ENCODE measurements at places on chromosomes 1 and 21.
A peak's percentile ranks its signal among the peaks of the same experiment; 100 is the strongest.

GRCh38 chr1:168497376-168497950 lies 46.3 kb downstream of the XCL2 start:
- no peak for DNase-seq

DNA sequence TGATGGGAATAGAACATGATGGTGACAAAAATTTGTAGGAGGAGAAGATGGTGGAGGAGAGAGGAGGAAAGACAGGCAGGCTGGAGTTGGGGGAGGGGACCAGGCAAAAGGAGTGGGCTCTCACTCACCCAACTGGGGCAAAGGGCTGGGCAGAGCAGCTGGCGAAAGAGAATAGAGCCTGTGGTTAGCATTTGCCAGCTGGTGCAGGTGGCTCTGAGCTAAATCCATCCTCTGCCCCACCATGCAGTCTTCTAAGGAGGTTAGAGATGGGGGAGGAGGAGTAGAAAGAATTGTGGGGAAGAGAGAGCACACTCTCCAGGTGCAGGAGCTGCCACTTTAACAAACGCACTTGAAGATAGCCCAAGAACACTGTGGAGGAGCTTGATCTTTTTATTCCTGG lies 27.6 kb upstream of the SLAMF1 start:
- DNase-seq: no peak

GRCh38 chr1:53385276-53386225 lies 57.7 kb upstream of the LRP8 start:
- no peak for DNase-seq

DNA sequence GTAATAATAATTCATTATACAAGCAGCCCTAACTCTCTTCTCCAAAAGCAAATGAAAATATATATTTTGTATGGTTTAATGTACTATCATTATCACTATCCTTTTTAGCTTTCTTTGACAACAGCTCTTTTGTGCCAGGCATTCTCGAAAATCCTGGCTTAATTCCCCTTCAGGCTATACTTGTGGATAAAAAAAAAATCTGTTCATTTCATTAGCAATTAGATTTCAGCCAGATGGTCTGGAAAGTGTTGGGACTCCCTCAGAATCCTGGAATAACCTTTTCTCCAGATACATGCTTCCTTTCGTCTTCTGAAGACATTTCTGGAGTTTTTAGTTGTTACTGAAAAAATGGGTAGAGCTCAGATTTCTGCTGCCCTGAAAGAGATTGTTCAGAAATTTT lies 83.4 kb upstream of the PLPPR4 start:
- DNase-seq: peak; percentile 5

- DNase-seq: no peak
Observed at GRCh38 chr1:76254104-76255030, 179.8 kb downstream of the ST6GALNAC3 start.

DNA sequence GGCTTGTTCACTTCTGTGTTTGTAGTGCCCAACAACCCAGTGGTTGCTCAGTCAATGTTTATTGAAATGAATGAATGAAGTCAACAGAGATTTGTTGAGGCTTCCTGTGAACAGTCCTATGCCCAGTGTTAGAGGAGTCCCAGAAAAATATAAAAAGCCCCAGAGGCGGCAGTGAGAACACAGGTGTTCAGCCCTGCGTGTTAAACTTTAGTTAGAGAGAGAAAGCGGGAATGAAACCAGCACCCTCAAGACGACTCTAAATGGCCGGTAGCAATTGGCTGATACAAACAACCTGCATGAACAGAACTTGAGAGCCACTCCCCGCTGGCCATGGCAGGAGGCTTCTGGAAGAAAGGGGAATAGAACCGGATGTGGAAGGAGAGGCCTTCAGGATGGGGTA lies 22.6 kb downstream of the TMEM51 start:
- DNase-seq: no peak

GRCh38 chr1:156694690-156694962 lies 10.8 kb downstream of the CRABP2 start:
- DNase-seq: no peak

DNA sequence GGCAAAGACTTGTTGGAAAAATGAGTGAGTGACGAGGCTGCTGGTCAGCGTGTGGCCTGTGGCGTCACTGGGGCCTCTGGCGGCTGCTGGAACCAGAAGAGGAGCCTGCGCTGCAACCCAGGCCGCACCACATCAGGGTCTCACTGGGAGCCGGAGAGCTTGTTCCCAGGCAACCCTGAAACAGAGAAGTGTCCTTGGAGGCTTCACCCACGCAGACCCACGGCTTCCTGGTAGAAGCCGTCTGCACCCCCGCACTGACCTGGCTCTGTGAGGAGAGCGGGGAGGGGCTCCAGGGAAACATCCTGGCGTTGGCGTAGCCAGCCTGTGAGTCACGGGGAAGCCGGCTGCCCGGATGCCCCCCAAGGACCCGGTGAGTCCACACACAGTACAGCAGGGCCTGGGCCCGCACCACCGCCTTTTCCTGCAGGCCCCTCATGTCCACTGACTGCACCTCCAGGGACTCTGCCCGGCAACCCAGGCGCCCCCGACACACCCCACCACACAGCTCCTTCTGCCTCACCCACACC lies 57.4 kb downstream of the COL6A1 start:
- DNase-seq: no peak

DNA sequence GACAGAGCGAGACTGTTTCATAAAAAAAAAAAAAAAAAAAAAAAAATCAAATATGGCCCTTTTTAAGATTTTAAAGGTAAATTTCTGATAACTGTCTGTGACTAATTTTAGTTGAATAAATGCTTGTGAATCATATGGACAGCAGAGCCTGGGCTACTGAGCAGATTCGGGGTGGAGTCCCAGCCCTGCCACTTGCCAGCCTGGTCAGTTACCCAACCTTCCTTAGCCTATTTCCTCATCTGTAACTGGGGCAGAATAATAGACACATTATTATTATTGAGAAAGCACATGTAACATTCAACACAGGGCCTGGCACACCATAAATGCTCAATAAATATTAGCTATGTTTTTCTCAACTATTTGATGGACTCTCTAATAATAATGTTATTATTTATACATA lies 11.2 kb upstream of the H3-3A start:
- DNase-seq: no peak

GRCh38 chr1:176073524-176074157 lies 133.4 kb downstream of the COP1 start:
- DNase-seq: peak; percentile 63

GRCh38 chr1:212040629-212041412 lies 5.3 kb downstream of the DTL start:
- DNase-seq: no peak

GRCh38 chr1:13737398-13737797 lies 37.4 kb downstream of the PRDM2 start:
- DNase-seq: no peak

DNA sequence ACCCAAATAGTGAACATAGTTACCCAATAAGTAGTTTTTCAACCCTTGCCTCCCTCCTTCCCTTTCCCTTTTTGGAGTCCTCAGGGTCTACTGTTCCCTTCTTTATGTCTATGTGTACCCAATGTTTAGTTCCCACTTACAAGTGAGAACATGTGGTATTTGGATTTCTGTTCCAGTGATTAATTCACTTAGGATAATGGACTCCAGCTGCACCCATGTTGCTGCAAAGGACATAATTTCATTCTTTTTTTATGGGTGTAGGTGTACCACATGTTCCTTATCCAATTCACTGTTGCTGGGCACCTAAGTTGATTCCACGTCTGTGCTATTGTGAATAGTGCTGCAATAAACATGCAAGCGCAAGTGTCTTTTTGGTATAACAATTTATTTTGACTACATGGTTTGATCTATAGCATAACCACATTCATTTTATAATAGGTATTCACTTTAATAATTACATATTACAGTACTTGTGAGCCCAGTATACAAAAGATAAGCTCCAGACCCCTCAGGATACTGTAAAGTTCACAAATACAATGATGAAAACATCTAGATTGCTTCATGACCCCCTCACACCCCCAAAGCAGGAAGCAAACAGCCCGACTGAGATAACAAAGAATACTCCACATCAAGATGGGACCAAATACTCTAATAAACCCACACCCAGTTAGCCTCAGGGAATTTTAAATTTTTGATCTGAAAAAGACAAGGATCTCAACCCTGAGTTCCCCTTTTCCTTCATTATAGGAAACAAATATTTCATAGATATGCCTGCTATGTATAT lies 45.3 kb downstream of the PUM1 start:
- DNase-seq: no peak

GRCh38 chr1:175792136-175792535 lies 48.7 kb upstream of the TNR start:
- DNase-seq: no peak

- no peak for DNase-seq
Observed at GRCh38 chr1:75641325-75641724, 30.4 kb upstream of the SLC44A5 start.

DNA sequence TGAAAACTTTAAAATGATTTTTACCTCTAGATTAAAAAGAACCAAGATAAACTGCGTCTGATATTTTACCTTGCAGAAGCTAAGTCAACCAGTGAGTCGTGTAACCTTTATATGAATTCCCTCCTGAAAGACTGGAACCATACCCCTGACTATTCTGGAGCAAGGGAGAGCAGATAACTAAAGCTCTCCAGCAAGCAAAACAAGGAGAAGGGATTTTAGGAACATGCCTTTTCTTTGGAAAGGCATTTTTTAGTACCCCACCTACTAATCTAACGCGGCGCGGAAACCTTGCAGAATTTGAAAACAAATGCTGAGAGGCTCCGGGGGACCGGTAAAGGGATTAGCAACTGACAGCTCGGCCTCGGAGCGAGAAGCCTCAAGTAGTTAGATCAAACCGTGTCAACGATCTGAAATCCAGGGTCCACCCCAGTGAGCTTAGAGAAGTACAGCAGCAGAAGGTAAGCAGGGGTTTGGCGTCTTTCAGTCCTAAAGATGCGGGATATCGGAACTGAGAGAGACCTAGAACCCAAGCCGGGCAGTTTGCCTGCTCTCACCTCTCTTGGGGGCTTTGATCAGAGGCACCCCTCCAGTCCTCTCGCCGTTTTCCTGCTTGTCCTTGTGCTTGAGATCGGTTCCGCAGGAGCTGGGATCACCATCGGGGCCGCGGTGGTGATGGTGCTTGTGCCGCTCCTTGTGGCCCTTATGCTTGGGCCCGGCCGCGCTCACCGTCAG lies 954 bp downstream of the RSBN1 start:
- no peak for DNase-seq

DNA sequence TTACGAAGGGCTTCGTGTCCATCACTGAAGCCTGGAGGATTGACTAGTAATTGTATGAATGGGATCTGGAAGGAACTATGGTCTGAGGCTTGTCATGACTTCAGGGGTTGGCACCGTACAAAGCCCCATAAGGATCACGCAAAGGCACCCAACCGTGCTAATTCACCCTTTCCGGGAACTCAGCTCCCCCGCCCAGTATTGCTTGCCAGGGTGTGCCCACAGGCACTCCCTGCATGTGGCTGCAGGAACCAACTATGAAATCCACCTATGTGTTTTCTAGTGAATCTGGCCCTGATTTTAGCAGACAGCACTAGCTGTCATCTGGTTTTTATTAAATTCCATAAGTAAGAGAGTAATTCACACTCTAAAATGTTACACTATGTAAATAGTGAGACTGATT lies 139.2 kb downstream of the TM2D1 start:
- no peak for DNase-seq

DNA sequence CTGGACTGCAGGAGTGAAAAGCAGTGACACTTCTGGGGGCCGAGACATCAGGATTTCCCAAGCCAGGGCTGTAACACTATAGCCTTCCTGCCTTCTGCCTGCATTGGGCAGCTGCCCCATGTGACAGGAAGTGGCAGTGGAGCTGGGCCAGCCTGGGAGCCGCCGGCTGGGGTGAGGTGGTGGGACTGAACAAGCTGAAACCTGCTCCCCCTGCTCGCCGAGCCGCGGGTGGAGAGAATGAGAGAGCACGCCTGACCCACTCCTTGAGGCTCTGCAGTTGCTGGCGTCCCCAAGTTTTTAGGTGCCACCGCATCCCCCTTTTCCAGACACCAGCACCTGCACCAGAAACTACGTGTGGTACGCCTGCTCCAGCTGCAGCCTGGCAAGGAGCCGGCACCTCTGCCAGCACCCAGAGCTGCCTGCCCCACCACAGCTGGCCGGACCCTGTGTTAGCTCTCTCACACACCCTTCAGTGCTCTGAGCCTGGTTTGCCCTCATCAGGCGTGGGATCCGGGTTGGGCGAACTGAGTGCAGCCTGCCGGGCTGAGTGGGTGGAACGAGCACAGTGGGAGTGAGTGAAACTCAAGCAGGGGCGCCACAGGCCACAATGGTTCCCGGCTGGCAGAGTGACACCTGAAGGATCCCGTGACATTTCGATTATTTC lies 119.4 kb downstream of the AKT3 start:
- no peak for DNase-seq
